ENCODE measurements at places on chromosomes 5 and 9. TPM values are rescaled to one million over a fixed set of nuclear protein-coding genes. Genes with fewer than 3 reads are reported as not detected.

INSL4 gene
- not detected for total RNA-seq

CCDC192 gene
- not detected for total RNA-seq

ATOX1 gene
- 37.3 TPM for total RNA-seq

CARTPT gene
- not detected for total RNA-seq

UNC13B gene
- total RNA-seq, result 0.25 TPM

NPM1 gene
- 920 TPM for total RNA-seq

FCHSD1 gene
- 114 TPM for total RNA-seq
